ENCODE measurements at places on chromosomes 7 and 10. TPM values are rescaled to one million over a fixed set of nuclear protein-coding genes. Genes with fewer than 3 reads are reported as not detected.

C10orf71 gene
- total RNA-seq, result not detected

PDK4 gene
- 1.2 TPM for total RNA-seq

RP9 gene
- 18.3 TPM for total RNA-seq

SPDYE5 gene
- total RNA-seq, result not detected

GCC1 gene
- 17.8 TPM for total RNA-seq

FKBP6 gene
- not detected for total RNA-seq

ATP6V0A4 gene
- total RNA-seq, result not detected

ELN gene
- 2.3 TPM for total RNA-seq

RAB19 gene
- not detected for total RNA-seq

ANKRD30A gene
- total RNA-seq, result not detected

HOXA5 gene
- total RNA-seq, result 134 TPM

RBM28 gene
- 13.0 TPM for total RNA-seq

POLR2J2 gene
- 0.40 TPM for total RNA-seq

POU6F2 gene
- total RNA-seq, result not detected

SBDS gene
- total RNA-seq, result 73.4 TPM

CDK5 gene
- total RNA-seq, result 19.9 TPM

MBL2 gene
- not detected for total RNA-seq

PTF1A gene
- total RNA-seq, result not detected

MRLN gene
- total RNA-seq, result not detected

MPP7 gene
- 1.3 TPM for total RNA-seq

ITIH5 gene
- 0.91 TPM for total RNA-seq

SLC26A5 gene
- not detected for total RNA-seq

CCNJ gene
- total RNA-seq, result 4.5 TPM

HNRNPA2B1 gene
- total RNA-seq, result 149 TPM

GRID2IP gene
- not detected for total RNA-seq

GNGT1 gene
- not detected for total RNA-seq

HTR5A gene
- not detected for total RNA-seq

EPO gene
- 0.48 TPM for total RNA-seq

AKR1D1 gene
- not detected for total RNA-seq

SORCS1 gene
- total RNA-seq, result 0.08 TPM

FAM25C gene
- not detected for total RNA-seq

SLC18A3 gene
- not detected for total RNA-seq

CALHM3 gene
- total RNA-seq, result not detected

GPR26 gene
- total RNA-seq, result not detected
